ENCODE measurements at places on chromosomes 7 and 10.

DNA sequence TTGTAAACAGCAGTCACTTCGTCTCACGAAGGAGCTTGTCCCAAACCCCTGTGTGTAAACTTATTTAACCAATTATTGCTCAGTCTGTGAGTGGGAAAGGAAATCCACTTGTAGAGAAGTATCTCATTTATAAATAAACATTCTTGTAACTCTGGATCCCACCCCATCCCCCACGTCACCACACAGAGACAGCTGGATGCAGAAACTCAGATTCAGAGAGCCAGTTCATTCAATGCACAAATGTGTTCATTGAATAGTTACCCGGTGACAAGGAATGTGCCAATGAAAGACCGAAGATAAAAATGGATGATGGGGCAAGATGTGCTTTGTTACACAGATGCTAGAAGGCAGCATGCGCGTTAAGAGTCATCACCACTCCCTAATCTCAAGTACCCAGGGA is 8.3 kb upstream of the OCM start:
- DNase-seq: no peak

DNA sequence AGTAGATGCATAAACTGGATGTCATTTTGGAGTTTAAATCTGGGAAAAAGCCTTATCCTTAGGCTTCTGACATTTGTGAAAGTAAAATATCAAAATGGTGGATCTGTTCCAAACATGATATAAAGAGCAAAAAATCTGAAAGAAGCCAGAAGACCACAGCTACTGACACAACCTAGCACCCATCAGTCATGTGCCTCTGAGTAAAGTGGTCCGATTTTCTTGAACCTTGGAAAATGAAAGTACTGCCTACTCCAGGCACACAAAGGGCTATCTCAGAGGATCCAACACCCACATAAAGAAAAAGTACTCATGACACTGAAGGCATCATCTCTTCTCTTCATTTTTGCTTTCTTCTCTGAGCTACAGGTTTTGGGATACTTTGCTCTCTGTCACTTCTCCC is 150.7 kb downstream of the KMT2E start:
- no peak for DNase-seq

DNA sequence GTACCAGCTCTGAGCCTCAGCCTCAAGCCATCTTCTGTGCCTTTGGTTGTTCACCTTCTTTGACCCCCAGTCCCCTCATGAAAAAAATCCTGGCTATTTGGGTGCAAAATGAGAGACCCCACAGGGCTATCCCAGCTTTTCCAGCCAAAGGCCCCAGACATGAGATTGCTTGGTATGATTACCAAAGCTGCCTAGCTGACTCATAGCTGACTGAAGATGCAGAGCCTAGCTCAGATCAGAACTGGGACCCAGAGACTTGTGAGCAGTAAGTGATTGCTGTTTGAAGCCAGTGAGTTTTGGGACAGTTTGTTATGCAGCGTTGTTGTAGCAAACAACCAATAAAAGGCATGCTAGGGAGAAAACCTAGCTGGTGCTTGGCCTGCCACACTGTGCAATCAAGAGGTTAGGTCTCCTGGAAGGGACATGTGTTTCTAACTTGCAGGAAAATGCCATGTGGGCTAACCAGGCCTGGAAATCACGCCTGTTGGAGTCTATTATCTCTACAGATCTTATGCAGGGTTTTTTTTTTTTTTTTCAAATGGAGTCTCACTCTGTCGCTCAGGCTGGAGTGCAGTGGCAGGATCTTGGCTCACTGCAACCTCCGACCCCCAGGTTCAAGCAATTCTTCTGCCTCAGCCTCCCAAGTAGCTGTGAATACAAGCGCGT is 48.0 kb upstream of the DAGLB start:
- no peak for DNase-seq

- DNase-seq: no peak
Measured at GRCh38 chr7:93476491-93477344, 97.8 kb downstream of the CALCR start.

DNA sequence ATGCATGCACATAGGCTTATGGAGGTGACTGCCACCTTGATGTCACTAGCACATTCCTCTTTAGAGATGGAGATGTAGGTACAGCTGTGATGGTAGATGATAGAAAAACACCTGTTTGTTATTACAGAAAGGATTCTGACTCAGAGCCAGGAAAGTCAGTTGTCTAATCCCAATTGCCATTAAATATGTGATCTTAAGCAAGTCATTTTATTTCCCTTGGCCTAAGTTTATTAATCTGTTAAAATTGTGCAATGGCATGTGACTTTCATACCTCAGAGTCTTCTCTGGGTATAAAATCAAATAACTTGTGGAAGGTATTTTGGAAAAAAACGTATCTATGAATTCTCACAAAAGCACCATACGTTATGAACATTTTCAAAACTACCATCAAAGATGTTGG is 123.9 kb upstream of the BET1 start:
- DNase-seq: no peak

DNA sequence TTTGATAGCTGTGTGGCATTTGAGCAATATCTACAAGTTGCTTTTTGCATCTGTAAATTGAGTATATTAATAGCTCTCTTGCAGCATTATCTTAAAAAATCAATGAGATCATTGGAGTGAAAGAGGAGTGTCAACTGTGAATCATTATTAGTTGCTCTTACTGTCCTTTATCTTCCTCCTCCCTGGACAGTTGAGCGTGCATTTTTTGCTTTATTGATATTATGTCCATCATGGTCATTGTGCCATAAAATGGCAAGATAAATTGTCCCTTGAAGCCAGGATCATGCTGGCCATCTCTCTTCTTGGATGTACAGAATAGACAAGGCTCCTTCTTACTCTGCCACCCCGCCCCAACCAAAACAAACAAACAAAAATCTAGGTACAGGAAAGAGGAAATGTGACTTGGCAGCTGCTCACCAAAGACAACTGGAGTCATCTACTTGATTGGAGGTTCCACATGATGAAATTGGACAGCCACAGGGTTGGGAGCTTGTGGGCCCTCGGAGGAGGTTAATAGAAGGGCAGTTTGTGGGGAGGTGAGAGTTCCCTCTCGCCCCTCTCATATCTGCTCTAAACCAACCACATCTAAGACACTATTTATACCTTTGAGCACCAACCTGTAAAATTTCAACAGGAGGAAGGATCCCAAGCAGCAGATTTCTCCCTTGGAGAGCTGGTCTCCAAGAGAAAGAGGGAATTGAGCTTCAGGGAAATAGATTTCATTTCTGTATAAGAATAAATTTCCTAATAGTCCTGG is 252.7 kb downstream of the SKIDA1 start:
- no peak for DNase-seq

- no peak for DNase-seq
Measured at GRCh38 chr10:35876248-35876647, 234.2 kb upstream of the FZD8 start.

- DNase-seq: no peak
Measured at GRCh38 chr7:34928052-34928451, 109.2 kb downstream of the DPY19L1 start.

- DNase-seq: no peak
Measured at GRCh38 chr10:8912108-8912507, 857.6 kb downstream of the GATA3 start.

- DNase-seq: no peak
Measured at GRCh38 chr7:106623853-106624252, 37.1 kb downstream of the CCDC71L start.

DNA sequence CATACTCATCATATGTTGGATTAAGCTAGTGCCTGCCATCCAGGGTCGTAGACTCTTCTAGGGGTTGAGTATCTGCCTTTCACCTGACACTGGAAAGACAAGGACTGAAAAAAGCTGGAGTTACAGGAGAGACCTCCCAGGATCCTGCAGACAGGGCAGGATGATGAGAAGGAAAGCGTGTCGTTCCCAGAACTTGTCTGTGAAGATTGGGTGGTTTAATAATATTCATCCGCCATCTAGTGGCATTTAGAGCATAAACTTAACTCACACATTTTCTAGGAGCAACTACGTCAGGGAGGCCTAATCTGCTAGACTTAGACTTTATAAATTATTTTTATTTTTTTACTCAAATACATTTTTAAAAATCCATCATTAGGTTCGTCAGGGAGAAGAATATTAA is 59.6 kb downstream of the ADRB1 start:
- DNase-seq: no peak

- no peak for DNase-seq
Measured at GRCh38 chr7:78161781-78162180, 363.2 kb downstream of the PHTF2 start.

DNA sequence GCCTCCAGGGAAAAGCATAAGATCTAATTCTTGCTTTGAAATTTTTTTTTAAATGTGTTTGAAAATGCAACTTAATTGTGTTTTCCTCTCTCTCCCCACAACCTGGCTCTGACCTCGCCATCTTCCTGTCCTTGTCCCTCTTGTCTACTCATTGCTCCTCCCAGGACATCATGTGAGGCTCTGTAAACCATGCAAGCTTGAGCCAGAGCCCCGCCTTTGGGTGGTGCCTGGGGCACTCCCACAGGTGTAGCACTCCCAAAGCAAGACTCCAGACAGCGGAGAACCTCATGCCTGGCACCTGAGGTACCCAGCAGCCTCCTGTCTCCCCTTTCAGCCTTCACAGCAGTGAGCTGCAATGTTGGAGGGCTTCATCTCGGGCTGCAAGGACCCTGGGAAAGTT is 9.8 kb upstream of the CDHR1 start:
- no peak for DNase-seq

GRCh38 chr7:79590916-79591623 is 137.6 kb upstream of the MAGI2 start:
- no peak for DNase-seq

DNA sequence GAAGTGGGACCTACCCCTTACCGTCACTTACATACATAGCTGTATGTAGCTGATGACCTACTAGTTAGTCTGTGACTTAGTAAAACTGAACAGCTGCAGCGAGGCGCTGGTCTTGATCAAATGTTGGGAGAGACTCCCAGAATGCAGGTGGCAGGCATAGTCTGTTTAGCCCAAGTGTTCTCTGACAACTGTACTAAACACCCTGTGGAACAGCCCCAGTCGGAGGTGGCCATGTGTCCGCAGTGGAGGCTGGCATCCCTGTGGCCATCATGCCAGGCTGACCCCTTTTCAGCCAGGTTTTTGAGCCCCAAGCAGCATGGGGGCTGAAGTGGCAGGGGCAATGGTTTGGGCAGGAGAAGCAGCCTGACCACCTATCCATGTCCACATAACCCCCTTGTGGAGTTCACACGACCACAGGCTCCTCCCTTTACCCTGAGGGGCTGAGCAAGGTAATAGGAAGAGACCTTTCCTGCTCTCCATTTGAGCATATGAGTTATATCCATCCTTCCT is 7.2 kb downstream of the ADCY1 start:
- no peak for DNase-seq

- DNase-seq: no peak
Measured at GRCh38 chr10:61390851-61391250, 62.3 kb downstream of the TMEM26 start.

DNA sequence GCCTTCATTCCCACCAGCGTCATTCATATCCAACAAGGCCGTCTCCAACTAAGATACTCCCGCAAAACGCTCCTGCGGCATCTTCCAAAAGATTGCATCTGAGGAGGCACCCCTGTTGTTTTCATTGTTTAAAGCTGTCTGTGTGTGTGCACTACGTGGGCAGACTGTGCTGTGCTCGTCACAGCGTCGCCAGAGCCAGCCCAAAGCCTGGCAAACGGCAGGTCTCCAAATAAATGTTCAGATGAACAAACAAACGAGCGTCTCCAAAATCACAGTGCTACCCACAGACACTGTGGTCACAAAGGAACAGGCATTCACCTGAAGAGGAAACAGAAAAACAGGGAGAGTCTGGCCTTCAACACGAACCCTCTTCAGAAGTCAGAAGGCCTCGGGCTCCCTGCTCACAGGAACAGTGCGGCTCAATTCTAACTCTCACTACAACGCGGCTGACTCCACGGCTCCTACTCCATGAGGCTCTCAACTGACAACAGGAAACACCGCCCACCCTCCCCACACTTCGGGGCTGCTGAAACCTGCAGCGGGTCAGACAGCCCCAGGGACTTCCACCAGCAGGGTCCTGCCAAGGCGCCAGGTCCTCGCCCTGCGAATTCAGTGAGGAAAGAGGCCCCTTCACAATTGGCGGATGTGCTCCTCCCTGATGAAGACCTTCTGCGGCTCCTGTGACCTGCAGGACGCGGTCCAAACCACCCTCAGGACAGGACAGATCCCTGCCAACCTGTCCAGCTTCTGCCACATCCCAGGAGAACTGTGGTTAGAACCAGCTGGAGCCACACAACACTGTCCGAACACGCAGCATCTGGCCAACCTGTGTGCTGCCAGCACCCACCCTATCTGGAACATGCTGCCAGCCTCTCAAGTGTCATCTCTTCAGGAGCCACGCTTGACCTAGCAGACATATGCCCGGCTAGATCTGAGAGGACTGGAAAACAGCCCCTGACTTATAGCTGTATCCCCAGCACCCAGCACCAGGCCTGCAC is 36.1 kb downstream of the MAD1L1 start:
- DNase-seq: peak; percentile 58

- no peak for DNase-seq
Measured at GRCh38 chr7:114365791-114366190, 48.8 kb upstream of the FOXP2 start.

- DNase-seq: no peak
Measured at GRCh38 chr7:94397722-94398121, 3.0 kb downstream of the COL1A2 start.

DNA sequence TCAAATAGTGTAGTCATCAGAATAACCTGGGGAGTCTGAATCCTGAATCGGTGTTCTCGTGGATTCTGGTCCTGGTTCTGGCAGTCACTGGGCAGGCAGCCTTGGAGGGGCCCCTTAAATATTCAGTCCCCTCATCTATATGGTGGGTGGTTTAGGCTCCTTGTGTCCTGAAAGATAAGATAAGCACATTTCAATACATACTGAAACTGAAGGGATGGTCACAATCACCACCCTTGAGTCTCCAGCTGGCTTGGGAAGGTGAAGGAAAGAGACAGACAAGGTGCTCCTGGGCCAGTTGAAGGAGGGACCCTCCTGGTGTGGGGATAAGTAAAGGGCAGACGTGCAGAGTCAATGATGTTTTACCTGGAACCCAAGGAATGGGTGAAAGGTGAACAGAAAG is 146.7 kb downstream of the CXCL12 start:
- DNase-seq: no peak

- no peak for DNase-seq
Measured at GRCh38 chr7:14446829-14447228, 455.7 kb downstream of the DGKB start.

DNA sequence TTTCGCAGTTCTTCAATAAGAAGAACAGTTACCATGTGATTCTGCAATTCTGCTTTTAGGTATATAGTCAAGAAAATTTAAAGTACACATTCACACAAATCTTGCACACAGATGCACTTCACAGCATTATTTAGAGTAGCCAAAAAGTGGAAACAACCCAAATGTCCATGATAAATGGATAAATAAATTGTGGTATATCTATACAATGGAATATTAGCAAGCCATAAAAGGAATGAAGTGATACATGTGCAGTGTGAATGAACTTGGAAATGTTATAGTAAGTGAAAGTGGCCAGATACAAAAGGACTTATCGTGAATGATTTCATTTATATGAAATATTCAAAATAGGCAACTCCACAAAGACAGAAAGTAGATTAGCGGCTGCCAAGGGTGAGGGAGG is 109.1 kb downstream of the AGMO start:
- no peak for DNase-seq

Measured in ascending aorta (tissue), 2 donors.